Common myeloid progenitor, CD34-positive (primary cell): ENCODE measurements at places on chromosomes 2 and 18.
A peak's percentile ranks its signal among the peaks of the same experiment; 100 is the strongest.

DNA sequence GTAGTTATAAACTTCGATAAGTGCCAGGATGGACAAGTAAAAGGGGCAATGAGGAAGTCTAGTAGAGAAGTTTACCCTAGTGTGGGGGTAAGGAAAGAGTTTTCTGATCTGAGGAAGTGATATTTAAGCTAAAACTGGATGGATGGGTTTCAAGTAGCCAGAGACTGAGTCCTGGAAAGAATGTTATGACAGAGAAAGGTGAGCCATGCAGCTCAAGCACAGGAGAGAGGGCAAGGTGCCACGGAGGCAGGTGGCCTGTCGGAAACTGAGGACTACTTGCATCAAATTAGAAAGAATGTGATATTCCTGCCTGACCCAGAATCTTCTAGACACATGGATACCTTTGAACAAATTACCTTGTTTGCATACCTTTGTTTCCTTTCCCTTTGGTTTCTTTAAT, 26.5 kb downstream of the NMUR1 start:
- H3K4me1 ChIP-seq, result peaks cover 4% of the 10 kb centered on the region
- H3K36me3 ChIP-seq, result peaks cover 13% of the 10 kb centered on the region
- no peak overlapping the region for H3K4me3 ChIP-seq
- no peaks in the 10 kb centered on the region for H3K27me3 ChIP-seq
- no peak overlapping the region for H3K27ac ChIP-seq
- DNase-seq, result no peak

DNA sequence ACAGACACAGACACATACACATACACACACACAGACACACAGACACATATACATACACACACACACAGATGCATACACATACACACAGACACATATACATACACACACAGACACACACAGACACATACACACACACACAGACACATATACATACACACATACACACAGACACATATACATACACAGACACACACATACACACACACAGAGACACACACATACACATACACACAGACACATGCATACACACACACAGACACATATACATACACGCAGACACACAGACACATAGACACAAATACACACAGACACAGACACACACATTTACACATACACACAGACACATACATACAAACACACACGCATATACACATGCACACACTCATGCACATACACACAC, 81.5 kb upstream of the ARL4C start:
- H3K4me1 ChIP-seq, result no peaks in the 10 kb centered on the region
- H3K27ac ChIP-seq, result no peak overlapping the region
- H3K27me3 ChIP-seq, result no peaks in the 10 kb centered on the region
- H3K4me3 ChIP-seq, result no peak overlapping the region
- no peak for DNase-seq

DNA sequence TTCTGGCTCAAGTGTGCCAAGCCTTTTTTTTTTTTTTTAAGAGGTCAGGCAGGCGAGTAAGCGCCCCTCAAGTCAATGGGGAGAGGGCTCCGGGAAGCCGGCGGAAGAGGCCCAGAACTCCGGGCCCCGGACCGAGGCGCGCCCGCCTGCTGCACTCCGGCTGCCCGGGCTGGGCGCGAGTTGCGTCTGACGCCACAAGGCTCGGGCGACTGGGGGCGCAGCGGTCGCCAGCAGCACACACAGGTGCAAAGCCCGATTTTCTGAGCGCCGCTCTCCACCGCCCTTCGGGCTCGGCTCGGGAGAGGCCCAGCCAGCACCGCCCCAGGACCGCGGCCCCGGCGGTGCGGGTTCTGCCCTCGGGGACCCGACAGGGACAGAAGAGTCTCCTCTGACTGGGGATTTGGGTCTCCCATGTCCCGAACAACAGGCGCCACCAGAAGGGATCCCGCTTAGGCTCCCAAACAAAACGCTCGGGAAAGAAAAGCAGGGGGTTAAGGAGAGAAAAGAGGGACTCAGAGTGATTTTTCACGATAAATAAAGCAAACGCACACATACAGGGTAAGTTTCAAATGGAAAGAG, 787 bp downstream of the ERBB4 start:
- no peak for DNase-seq
- H3K36me3 ChIP-seq, result no peaks in the 10 kb centered on the region
- peaks cover 30% of the 10 kb centered on the region for H3K4me1 ChIP-seq
- H3K4me3 ChIP-seq, result peak overlapping the region; percentile 53
- peaks cover 94% of the 10 kb centered on the region for H3K27me3 ChIP-seq

GRCh38 chr2:3099860-3100234, 277.8 kb downstream of the EIPR1 start:
- no peaks in the 10 kb centered on the region for H3K36me3 ChIP-seq
- H3K4me3 ChIP-seq, result no peak overlapping the region
- DNase-seq, result peak; percentile 10
- H3K4me1 ChIP-seq, result peaks cover 7% of the 10 kb centered on the region
- H3K27ac ChIP-seq, result no peak overlapping the region

GRCh38 chr2:60553495-60554073, at the start of gene BCL11A:
Gene BCL11A, minus strand, starts transcription at chr2:60553654. Its CDS starts 384 bp downstream, at chr2:60553270.
- H3K4me1 ChIP-seq, result peaks cover 31% of the 10 kb centered on the region
- H3K36me3 ChIP-seq, result no peaks in the 10 kb centered on the region
- H3K27me3 ChIP-seq, result no peaks in the 10 kb centered on the region
- H3K27ac ChIP-seq, result peak within 1 kb of the TSS; percentile 83

DNA sequence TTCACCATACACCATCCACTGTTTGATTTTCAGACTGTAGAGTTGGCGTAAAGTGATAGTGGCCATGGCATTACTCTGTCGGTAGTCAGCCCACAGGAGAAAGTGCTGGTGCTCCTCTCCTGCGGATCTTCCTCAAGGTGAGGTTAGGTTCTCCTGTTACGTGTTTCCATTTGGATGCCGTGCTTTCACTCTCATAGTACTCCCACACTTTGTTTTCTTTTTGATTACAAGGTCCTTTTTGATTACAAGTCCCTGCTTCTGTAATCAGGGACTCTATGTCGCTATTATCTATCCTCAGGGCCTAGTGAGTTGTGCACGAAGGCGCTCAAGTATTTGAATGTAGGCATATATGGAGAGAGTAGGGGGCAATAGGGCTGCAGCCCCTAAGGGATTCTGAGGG, 4.3 kb downstream of the TAF4B start:
- H3K36me3 ChIP-seq, result no peaks in the 10 kb centered on the region
- peaks cover 17% of the 10 kb centered on the region for H3K4me1 ChIP-seq
- no peak overlapping the region for H3K4me3 ChIP-seq
- H3K27ac ChIP-seq, result no peak overlapping the region

GRCh38 chr2:72694715-72695496, 130.9 kb downstream of the EXOC6B start:
- no peak overlapping the region for H3K27ac ChIP-seq
- no peaks in the 10 kb centered on the region for H3K36me3 ChIP-seq
- H3K27me3 ChIP-seq, result no peaks in the 10 kb centered on the region
- no peak overlapping the region for H3K4me3 ChIP-seq
- no peaks in the 10 kb centered on the region for H3K4me1 ChIP-seq

- H3K4me3 ChIP-seq, result no peak overlapping the region
- no peaks in the 10 kb centered on the region for H3K36me3 ChIP-seq
- no peaks in the 10 kb centered on the region for H3K27me3 ChIP-seq
- H3K4me1 ChIP-seq, result no peaks in the 10 kb centered on the region
- DNase-seq, result no peak
These were observed 379.4 kb downstream of the RIT2 start for GRCh38 chr18:42736074-42736473.

- H3K27me3 ChIP-seq, result peaks cover 42% of the 10 kb centered on the region
- H3K4me1 ChIP-seq, result peaks cover 5% of the 10 kb centered on the region
- DNase-seq, result peak; percentile 32
- H3K36me3 ChIP-seq, result no peaks in the 10 kb centered on the region
- no peak overlapping the region for H3K4me3 ChIP-seq
- no peak overlapping the region for H3K27ac ChIP-seq
These were observed 162.0 kb downstream of the RTP5 start for GRCh38 chr2:242031481-242032019.

DNA sequence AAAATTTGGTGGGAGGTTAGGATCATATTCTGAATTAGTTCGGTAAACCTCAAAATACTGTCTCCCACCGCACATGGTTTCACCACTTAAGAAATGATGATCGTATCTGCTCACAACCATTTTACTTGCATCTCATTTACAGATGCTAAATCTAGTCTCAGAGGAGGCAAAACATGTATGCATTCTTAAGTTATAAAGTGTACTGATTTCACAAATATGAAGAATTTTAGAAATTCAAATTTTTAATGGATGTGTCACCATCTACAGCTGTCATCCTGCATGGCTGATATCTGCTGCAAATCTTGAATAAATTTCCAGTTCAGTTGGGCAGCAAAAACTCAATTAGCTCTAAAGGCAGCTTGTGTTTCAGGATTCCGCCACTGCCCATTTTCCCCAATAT, 243.3 kb upstream of the KCNJ3 start:
- H3K4me1 ChIP-seq, result peaks cover 5% of the 10 kb centered on the region
- H3K27me3 ChIP-seq, result no peaks in the 10 kb centered on the region
- no peak overlapping the region for H3K27ac ChIP-seq

DNA sequence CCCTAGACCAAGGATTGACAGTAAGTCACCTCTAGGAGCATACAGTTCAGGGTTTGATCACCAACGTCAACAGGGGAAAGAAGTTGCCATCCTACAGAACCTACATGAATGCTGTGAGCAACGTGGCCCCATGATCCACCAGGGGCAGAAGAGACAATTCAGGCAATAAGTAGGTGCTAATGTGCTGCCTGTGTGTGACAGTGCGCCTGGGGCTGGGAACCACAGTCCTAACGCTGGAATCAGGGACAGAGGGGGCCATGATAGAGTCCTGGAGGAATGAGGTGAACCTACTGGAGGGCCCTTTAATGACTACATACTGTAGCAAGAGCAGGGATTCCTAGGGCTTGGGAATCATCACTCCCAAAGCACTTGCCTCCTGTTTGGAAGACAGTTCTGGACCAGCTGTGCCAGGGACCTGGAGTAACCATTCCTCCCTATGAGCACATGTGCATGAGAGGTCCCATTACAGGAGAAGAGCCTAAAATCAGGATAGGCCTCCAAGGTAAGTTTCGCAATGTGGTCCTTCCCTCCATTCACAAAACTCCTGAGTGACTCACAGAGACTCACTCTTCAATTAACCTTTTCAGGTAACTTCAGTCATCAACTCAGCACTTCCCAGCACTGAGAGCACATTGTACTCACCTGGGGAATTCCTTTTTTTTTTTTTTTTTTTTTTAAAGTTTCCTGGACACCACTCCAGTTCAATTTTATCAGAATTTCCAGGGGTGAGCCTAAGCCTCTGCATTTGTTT, 214.0 kb downstream of the TMEM163 start:
- DNase-seq, result no peak
- H3K27ac ChIP-seq, result no peak overlapping the region
- H3K27me3 ChIP-seq, result no peaks in the 10 kb centered on the region
- no peaks in the 10 kb centered on the region for H3K4me1 ChIP-seq
- H3K4me3 ChIP-seq, result no peak overlapping the region

DNA sequence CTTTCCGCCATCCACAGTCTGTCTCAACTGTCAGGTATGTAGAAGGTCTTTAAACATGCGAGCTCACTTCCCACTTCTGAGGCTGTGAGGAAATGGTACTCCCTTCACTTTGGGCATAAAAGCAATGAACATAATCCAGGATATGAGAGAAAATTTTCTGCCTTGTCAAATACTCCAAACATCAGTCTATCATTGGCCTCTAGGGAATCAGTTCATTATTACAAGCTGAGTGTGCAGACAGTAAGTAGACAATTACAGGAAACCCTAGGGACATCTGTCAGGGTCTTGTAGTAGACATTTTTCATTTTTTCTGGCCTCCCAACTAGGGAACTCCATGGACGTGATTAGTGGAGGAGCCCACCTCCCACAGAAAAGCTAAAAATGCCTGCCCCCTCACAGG, 13.6 kb upstream of the APCDD1 start:
- no peaks in the 10 kb centered on the region for H3K36me3 ChIP-seq
- no peak overlapping the region for H3K27ac ChIP-seq
- no peaks in the 10 kb centered on the region for H3K4me1 ChIP-seq
- no peak for DNase-seq
- no peaks in the 10 kb centered on the region for H3K27me3 ChIP-seq

DNA sequence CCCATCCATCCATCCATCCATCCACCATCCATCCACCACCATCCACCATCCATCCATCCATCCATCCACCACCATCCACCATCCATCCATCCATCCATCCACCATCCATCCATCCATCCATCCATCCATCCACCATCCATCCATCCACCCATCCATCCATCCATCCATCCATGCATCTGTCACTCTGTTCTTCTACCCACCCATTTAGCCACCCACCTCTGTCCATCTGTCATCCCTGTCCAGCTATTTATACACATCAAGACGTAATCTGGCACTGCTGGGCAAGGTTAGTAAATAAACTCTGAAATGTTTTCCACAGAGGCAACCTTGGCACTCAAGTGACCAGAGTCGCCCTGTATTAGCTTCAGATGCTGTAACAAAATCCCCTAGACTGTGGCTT, 120.9 kb downstream of the RTP5 start:
- no peaks in the 10 kb centered on the region for H3K36me3 ChIP-seq
- DNase-seq, result no peak
- no peaks in the 10 kb centered on the region for H3K27me3 ChIP-seq
- no peak overlapping the region for H3K4me3 ChIP-seq

DNA sequence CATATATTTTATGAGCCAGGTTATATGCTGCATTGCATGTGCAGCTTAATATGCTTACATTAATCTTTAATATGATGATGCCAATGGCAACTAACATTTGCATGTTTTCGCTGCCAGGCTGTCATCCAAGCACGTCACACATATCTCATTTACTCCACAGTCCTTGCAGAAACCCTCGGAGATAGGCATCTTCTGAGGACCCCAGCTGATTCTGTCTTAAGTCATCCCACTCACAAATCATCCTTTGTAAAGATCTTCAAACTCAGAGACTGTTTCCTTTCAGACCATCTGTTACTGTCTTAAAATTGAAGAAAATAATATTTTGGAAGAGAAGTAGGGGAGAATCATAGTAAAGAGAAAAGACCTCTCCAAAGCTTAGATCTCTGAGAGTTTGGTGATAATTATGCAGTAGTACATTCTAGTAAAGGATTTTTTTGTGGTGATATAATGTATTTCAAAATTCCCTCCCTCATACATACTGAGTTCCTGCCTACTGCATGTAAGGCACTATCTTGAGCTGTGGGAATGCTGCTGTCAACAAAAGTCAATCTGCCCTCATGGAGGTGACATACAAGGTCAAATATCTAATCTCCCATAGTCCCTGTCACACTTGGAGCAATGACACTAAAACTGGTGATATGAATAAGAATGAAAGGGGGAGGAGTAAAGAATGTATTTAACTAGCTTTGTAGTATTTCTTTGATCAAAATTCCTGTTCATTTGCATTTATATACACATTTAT, 11.0 kb downstream of the ITGA4 start:
- no peak for DNase-seq
- H3K4me1 ChIP-seq, result peaks cover 56% of the 10 kb centered on the region
- H3K4me3 ChIP-seq, result peak overlapping the region; percentile 23
- H3K27ac ChIP-seq, result peak overlapping the region; percentile 71
